GM12878 (cell line): ENCODE measurements at places on chromosomes 3 and 15. TPM values are rescaled to one million over a fixed set of nuclear protein-coding genes. Genes with fewer than 3 reads are reported as not detected.

GRCh38 chr3:151721294-151721693 lies 12.4 kb upstream of the AADACL2 start:
- no peaks in the 10 kb centered on the region for H3K27me3 ChIP-seq
- H3K4me1 ChIP-seq: no peaks in the 10 kb centered on the region
- DNase-seq: no peak
- H3K27ac ChIP-seq: no peak overlapping the region
- H3K4me3 ChIP-seq: no peak overlapping the region

- H3K27me3 ChIP-seq: no peaks in the 10 kb centered on the region
- no peak overlapping the region for H3K27ac ChIP-seq
- no peak for DNase-seq
- no peak overlapping the region for H3K4me3 ChIP-seq
Observed at GRCh38 chr3:194931347-194931746, 245.7 kb downstream of the FAM43A start.

GRCh38 chr3:106063909-106064308 lies 195.1 kb upstream of the CBLB start:
- no peaks in the 10 kb centered on the region for H3K4me1 ChIP-seq
- H3K4me3 ChIP-seq: no peak overlapping the region
- H3K36me3 ChIP-seq: no peaks in the 10 kb centered on the region
- H3K27ac ChIP-seq: no peak overlapping the region

Gene DENND6A
- 11.1 and 11.3 TPM in 2 replicates for polyA plus RNA-seq

Gene MYZAP
- not detected in 2 replicates for polyA plus RNA-seq

Gene FRMD5
- 3.3 and 5.1 TPM in 2 replicates for polyA plus RNA-seq

Gene ZNF860
- polyA plus RNA-seq: not detected in 2 replicates

Gene BDH1
- 76.9 and 77.2 TPM in 2 replicates for polyA plus RNA-seq
